K562 (cell line): ENCODE measurements at places on chromosomes 1 and 21. TPM values are rescaled to one million over a fixed set of nuclear protein-coding genes. Genes with fewer than 3 reads are reported as not detected.
A peak's percentile ranks its signal among the peaks of the same experiment; 100 is the strongest.

Gene C8A
- total RNA-seq, result 0.09 TPM in 1 of 2 replicates, not detected in the other

DNA sequence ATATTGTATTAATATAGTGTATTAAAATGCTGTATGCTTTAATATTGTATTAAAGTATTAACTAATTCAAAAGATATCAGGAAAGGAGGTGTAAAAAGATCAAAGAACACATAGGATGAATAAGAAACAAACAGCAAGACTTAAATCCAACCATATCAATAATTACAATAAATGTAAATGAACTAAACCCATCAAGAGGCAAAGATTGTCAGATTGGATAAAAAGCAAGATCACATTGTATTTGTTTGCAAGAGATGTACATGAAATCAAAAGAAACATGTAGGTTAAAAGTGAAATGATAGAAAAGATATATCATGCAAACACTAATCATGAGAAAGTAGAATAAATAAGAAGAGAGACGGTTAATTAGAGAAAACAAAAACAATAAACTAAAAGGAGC is 34.1 kb upstream of the RAB3GAP2 start:
- no peak overlapping the region for H3K27ac ChIP-seq
- H3K4me3 ChIP-seq, result no peak overlapping the region
- H3K4me1 ChIP-seq, result no peaks in the 10 kb centered on the region
- DNase-seq, result no peak
- no peaks in the 10 kb centered on the region; the same call in none of the 2 replicates for H3K27me3 ChIP-seq

DNA sequence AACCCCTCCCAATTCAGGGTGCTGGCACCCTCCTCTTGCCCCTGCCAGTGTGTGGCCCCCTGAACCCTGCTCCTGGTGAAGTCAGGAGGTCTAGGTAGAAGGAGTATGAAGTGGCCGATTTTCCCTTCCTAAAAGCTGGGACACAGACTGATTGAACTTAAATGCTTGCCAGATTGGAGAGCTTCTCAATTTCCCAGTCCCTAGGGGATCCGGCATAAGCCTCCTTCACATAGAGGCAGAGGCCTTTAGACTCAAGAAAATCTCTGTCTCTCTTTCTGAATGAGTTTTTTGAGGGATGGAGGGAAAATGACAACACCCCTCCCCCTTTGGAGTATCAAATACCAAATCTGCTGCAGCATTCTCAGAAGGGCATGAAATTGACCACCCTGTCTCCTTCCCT is 51.5 kb downstream of the SYT2 start:
- no peak overlapping the region for H3K27ac ChIP-seq
- no peak for DNase-seq
- H3K36me3 ChIP-seq, result no peaks in the 10 kb centered on the region
- no peak overlapping the region for H3K4me3 ChIP-seq
- H3K4me1 ChIP-seq, result no peaks in the 10 kb centered on the region

- H3K4me3 ChIP-seq, result no peak overlapping the region
- peaks cover 6% of the 10 kb centered on the region; the same call in 2 of the 3 replicates for H3K4me1 ChIP-seq
- no peaks in the 10 kb centered on the region for H3K27me3 ChIP-seq
- no peak for DNase-seq
- H3K36me3 ChIP-seq, result peaks cover 12% of the 10 kb centered on the region; the same call in 2 of the 3 replicates
- no peak overlapping the region for H3K27ac ChIP-seq
These were observed 45.8 kb downstream of the RNF115 start for GRCh38 chr1:145778146-145778540.

DNA sequence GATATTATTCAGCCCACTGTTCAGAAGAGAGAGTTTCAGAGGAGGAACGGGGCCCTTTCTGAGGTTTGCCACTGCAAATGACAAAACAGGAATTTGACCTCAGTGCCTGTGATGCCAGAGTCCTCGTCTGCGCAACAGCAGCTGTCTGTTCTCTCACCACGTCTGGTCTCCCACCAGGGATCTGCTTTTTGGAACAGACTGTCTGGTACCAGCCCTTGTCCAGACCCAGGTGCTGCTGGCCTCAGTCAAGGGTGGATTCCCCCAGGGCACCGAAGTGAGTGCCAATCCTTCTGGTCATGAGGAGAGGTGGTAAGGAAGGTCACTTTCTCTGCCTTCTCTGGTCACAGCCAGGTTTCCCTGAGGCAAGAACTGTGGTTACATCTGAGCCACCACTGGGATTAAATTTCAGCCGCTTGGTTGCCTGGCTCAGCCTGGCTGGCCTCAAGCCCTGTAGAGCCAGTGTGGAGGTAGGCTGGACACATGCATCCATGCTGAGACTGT is 2.3 kb upstream of the BCAN start:
- peaks cover 16% of the 10 kb centered on the region; the same call in 2 of the 3 replicates for H3K36me3 ChIP-seq
- H3K4me3 ChIP-seq, result no peak overlapping the region
- H3K27me3 ChIP-seq, result peaks cover 4% of the 10 kb centered on the region; the same call in 1 of the 3 replicates

- H3K36me3 ChIP-seq, result peaks cover 19% of the 10 kb centered on the region
- no peak overlapping the region for H3K27ac ChIP-seq
- no peak overlapping the region for H3K4me3 ChIP-seq
- H3K4me1 ChIP-seq, result peaks cover 3% of the 10 kb centered on the region; the same call in 1 of the 2 replicates
- no peaks in the 10 kb centered on the region for H3K27me3 ChIP-seq
- DNase-seq, result no peak
These were observed 39.9 kb downstream of the EPB41 start for GRCh38 chr1:28954126-28954726.

GRCh38 chr1:7135493-7135892 is 350.2 kb downstream of the CAMTA1 start:
- no peak overlapping the region for H3K4me3 ChIP-seq
- no peak overlapping the region for H3K27ac ChIP-seq
- no peaks in the 10 kb centered on the region for H3K4me1 ChIP-seq
- H3K27me3 ChIP-seq, result peaks cover 10% of the 10 kb centered on the region; the same call in 1 of the 2 replicates

DNA sequence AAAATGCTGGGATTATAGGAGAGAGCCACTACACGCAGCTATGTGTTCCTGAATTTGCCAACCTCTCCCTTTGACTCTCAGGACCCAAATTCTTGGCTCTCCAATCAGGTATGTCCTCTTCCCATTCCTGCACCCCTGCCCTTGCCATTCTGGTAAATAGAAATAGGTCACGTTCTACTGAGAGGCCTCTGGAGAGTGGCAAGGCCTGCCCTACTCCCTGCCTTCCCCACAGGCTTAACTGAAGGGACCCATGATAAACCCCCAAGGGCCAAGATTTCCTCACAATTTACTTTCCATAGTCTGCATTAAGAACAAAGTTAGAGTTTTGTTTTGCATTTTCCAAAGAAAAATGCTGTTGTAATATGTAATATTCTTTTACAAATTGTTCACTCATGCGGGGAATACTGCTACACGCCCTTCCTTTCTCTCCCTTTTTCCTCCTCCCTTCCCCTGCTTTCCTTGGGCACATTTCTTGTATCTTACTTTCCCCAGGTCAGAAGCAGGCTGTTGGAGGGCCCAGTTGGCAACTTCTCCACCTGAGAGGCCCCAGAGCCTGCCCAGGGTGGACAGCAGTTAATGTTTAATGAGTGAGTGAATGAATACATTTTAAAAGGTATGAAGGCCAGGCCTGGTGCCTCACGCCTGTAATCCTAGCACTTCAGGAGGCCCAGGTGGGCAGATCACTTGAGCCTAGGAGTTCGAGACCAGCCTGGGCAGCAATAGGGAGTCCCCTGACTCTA is 33.9 kb upstream of the PUM1 start:
- no peak for DNase-seq
- peak overlapping the region; percentile 50; the same call in 1 of the 3 replicates for H3K27ac ChIP-seq
- no peaks in the 10 kb centered on the region for H3K36me3 ChIP-seq
- peaks cover 15% of the 10 kb centered on the region for H3K4me1 ChIP-seq

- peaks cover 3% of the 10 kb centered on the region; the same call in 1 of the 2 replicates for H3K4me1 ChIP-seq
- no peaks in the 10 kb centered on the region for H3K36me3 ChIP-seq
- no peak for DNase-seq
- no peak overlapping the region for H3K27ac ChIP-seq
These were observed 137.3 kb downstream of the NAV1 start for GRCh38 chr1:201676197-201676596.

Gene DYNLT5
- total RNA-seq, result not detected in 2 replicates

Gene ARHGEF16
- total RNA-seq, result 0.98 and 1.2 TPM in 2 replicates

Gene CACNA1E
- 0.04 and 0.07 TPM in 2 replicates for total RNA-seq

Gene ETV3L
- not detected in 2 replicates for total RNA-seq

Gene OR2M4
- total RNA-seq, result not detected in 2 replicates

DNA sequence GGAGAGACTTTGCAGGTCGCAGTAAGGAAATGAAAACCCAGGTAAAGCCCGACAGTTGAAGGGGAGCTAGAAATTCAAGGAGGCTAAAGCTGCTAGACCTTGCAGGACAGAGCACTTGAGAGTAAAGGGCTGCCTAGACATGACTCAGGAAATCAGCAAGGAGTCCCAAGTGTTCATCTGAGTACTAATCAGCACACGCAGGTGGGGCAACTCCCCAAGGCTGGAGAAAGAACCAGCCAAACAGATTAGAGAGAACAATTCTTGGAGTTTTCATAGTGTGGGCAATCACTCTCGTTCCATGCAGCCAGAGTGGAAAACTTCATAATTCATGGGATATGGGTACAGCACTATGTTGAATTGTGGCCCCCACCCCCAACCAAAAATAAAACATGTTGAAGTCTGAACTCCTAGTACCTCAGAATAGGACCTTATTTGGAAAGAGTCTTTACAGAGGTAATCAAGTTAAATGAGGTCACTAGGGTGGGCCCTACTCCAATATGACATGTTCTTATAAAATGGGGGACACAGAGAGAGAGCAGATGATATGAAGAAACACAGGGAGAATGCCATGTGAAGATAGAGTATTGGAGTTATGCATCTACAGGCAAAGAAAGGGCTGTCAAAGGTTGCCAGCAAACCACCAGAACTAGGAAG is 28.0 kb downstream of the SYDE2 start:
- H3K27ac ChIP-seq, result peak overlapping the region; percentile 54
- no peaks in the 10 kb centered on the region for H3K4me1 ChIP-seq
- no peaks in the 10 kb centered on the region for H3K27me3 ChIP-seq
- no peak overlapping the region for H3K4me3 ChIP-seq
- 0 out of 3 replicates have a peak, but pooled peaks cover 8% of the 10 kb centered on the region for H3K36me3 ChIP-seq

DNA sequence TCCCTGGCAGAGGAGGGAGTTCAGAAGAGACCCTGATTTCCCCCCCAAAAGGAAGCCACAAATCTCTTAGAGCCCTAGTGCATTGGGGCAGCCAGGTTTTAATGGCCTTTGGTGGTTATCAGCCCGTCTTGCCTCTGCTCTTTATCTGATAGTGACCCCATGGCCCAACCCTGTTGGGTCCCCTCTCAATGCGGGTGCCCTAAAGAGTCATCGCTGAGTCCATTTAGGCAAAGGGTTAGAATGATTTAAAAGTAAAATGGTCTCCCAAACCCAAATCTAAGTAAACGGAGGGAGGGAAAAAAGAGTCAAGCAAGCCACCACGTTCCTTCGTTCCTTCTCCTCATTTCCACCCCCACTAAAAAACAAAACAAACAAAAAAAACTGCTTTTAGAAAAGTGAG is 164.0 kb downstream of the RUNX1 start:
- DNase-seq, result no peak
- no peaks in the 10 kb centered on the region for H3K27me3 ChIP-seq
- peaks cover 29% of the 10 kb centered on the region for H3K4me1 ChIP-seq
- peak overlapping the region; percentile 68 for H3K4me3 ChIP-seq
